ENCODE measurements at places on chromosomes 2 and 18.

GRCh38 chr18:12023375-12023774, 42.1 kb downstream of the IMPA2 start:
- no peak for DNase-seq

GRCh38 chr18:48172226-48173006, 236.8 kb downstream of the ZBTB7C start:
- DNase-seq = no peak

- DNase-seq = no peak
Observed at GRCh38 chr2:62281663-62282062, 85.7 kb downstream of the B3GNT2 start.

- DNase-seq = no peak
Observed at GRCh38 chr2:188975497-188976102, 1.4 kb downstream of the COL3A1 start.

DNA sequence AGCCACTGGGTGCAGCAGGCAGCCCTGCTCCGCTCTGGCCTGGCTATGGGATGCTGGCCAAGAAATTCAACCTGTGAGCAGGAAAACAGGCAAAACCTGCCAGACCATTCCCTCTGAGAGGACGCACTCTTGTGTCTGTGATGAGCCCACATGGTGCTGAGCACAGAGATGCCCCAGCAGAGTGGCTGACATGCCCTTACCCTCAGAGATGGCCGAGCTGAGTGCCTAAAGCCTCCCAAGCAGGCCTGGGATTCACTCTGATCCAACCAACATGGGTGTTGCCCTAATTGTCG, 34.3 kb upstream of the TAF1B start:
- DNase-seq = no peak
